Activated B cell treated with CpG ODN at 0.5 μM for 24 hours (primary cell): ENCODE measurements at places on chromosomes 13 and 19.

DNA sequence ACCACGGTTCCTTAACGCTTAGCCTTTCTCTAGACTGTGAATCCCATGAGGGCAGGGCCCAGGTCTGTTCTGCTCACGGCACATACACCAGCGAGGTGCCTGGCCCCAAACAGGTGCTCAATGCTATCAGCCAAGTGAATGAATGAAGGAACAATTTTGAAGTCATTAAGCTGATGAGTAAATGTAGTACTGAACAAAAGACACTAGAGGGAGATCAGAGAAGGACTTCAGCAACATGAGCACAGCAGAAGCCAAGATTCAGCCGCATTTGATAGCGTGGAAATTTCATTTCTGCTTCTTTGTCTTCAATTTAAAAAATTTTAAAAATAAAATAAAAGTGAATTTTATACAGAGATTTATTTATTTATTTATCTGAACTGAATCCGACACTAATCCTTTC, 20.1 kb upstream of the MYO16 start:
- no peak overlapping the region for H3K27ac ChIP-seq
- DNase-seq: no peak
- no peak overlapping the region for H3K4me3 ChIP-seq
- H3K36me3 ChIP-seq: no peaks in the 10 kb centered on the region

DNA sequence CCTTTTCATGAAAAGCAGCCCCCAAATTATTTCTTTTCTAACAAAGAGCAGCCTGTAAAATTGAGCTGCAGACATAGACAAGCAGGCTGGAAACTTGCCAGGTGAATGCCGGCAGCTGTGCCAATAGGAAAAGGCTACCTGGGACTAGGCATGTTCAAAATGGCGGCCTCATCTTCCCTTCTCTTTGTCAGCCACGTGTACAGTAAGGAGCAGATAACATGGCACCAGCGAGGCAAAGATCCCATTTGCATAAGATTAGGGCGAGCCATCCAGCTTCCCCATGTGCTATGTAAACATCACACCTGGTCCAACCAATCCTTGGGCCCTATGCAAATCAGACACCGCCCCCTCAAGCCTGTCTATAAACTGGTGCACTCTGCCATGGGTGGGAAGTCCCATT, 31.2 kb upstream of the CACNA1A start:
- no peak overlapping the region for H3K27ac ChIP-seq
- peaks cover 18% of the 10 kb centered on the region for H3K27me3 ChIP-seq
- H3K36me3 ChIP-seq: no peaks in the 10 kb centered on the region
- H3K4me1 ChIP-seq: no peaks in the 10 kb centered on the region
- H3K4me3 ChIP-seq: no peak overlapping the region

DNA sequence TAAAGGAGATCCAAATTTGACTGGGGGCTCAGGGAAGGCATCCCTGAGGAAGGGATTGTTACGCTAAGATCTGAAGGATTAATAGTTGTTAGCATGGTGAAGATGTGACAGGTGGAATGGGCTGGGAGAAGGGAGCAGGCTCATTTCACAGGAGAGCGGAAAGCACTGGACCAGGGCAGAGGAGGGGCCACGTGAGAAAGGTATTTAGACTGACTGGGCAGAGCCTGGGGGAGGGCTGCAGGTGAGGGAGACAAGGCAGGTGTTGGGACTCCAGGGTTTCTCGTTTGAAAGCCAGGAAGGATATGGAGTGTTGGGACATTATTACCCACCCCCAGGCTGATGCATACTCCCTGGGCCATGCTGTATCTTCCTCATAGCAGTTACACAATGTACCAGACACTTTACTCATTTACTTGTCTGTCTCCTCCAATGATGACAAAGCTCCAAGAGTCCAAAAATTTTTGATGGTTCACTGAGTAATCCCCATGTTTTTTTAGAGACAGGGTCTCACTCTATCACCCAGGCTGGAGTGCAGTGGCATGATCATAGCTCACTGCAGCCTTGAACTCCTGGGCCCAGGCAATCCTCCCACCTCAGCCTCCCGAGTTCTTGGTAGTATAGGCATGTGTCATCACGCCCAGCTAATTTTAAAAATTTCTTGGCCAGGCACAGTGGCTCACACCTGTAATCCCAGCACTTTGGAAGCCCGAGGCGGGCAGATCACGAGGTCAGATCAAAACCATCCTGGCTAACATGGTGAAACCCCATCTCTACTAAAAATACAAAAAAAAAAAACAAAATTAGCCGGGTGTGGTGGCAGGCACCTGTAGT, 2.3 kb downstream of the TRAPPC6A start:
- no peaks in the 10 kb centered on the region for H3K27me3 ChIP-seq
- peaks cover 13% of the 10 kb centered on the region for H3K36me3 ChIP-seq
- peaks cover 53% of the 10 kb centered on the region for H3K4me1 ChIP-seq

DNA sequence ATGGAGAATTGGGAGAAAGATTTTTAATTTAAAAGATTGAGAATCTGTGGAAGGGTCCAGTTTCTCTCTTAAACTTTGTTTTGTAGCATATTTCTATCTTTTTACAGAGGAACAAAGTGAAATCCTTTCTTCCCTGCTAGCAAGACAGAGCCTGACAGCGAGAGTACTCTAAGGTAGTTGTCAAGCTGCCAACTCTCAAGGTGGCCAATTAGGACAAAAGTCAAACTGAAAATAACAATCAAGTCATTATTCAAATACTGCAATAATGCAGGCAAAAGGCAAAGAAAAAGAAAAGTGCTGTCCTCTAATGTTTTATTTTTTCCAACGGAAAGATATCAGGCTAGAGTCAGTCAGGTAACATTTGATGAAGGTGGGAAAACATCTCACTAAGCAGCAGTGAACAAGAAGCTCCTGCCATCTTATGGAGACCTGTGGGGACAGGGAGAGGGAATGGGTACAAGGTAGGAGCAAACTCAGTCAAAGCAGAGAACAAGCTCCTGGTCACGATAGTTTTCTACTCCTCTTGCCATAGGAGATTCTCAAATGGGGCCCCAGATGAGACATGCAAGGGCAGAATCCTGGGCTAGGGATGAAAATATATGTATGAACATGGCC, 801.9 kb upstream of the SLITRK1 start:
- H3K4me1 ChIP-seq: no peaks in the 10 kb centered on the region
- no peak overlapping the region for H3K27ac ChIP-seq
- no peaks in the 10 kb centered on the region for H3K27me3 ChIP-seq

DNA sequence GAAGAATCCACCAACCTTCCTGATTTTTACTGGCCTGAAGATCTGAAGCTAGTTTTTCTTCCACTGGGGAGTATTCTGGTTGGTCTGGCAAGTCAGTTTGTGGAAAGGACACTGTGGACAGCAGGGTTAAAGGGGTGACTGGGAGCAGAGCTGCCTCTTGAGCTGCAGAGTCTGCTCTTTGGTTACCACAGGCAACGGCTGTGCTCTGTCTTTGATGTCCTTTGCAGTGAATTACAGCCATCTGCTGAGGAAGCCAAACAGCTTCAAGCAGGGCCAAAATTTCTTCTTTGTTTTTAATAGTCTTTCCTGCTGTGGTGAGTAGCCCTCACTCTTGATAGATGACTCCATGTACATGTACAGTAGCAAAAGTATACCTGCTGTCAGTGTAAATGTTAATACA, 75.7 kb downstream of the ZNF100 start:
- H3K36me3 ChIP-seq: no peaks in the 10 kb centered on the region
- H3K27ac ChIP-seq: no peak overlapping the region
- H3K4me1 ChIP-seq: no peaks in the 10 kb centered on the region
- no peaks in the 10 kb centered on the region for H3K27me3 ChIP-seq
- no peak for DNase-seq
- no peak overlapping the region for H3K4me3 ChIP-seq

- H3K4me1 ChIP-seq: no peaks in the 10 kb centered on the region
- H3K4me3 ChIP-seq: no peak overlapping the region
- H3K27me3 ChIP-seq: no peaks in the 10 kb centered on the region
- no peak overlapping the region for H3K27ac ChIP-seq
- H3K36me3 ChIP-seq: peaks cover 18% of the 10 kb centered on the region
Measured at GRCh38 chr13:26362261-26362660, 108.3 kb downstream of the CDK8 start.

DNA sequence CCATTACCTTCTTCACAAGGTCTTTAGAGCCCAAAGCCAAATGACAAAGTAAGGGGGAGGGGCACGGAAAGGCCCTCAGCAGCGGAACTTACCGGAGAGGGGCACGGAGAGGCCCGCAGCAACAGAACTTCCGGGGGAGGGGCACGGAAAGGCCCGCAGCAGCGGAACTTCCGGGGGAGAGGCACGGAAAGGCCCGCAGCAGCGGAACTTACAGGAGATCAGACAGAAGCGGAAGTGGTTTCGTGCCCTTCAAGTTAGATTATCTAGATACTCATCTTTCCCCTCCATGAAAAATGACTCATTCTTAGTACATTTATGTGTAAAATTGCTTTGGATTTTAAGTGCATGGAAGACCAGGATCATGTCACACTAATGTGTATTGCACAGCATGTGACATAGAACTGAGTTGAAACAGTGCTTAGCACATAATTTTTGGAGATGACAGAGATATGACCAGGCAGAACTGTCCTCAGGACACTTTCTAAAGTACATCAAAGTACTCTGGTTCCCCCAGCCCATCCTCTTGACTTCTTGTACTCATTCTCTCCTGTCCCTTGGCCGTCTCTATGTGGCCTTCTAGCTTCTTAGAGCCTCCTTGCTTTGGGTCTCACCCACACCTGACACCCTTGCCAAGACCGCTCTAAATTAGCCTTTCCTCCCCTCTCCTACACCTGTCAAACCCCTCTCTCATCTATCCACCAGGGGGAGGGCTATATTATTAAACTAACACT, 25.7 kb upstream of the TPTE2 start:
- peak; percentile 38 for DNase-seq
- H3K27me3 ChIP-seq: peaks cover 12% of the 10 kb centered on the region
- H3K4me3 ChIP-seq: peak overlapping the region; percentile 79
